HTR-8/SVneo (cell line): ENCODE measurements at places on chromosomes 2 and 18.

GRCh38 chr2:44686561-44686960, 254.9 kb upstream of the SIX3 start:
- DNase-seq = peak; percentile 20

- no peak for DNase-seq
Observed at GRCh38 chr2:60408207-60408606, 145.2 kb downstream of the BCL11A start.

GRCh38 chr18:61579581-61579980, 246.4 kb downstream of the CDH20 start:
- no peak for DNase-seq

GRCh38 chr2:21422050-21422449, 298.3 kb downstream of the TDRD15 start:
- DNase-seq = peak; percentile 29

DNA sequence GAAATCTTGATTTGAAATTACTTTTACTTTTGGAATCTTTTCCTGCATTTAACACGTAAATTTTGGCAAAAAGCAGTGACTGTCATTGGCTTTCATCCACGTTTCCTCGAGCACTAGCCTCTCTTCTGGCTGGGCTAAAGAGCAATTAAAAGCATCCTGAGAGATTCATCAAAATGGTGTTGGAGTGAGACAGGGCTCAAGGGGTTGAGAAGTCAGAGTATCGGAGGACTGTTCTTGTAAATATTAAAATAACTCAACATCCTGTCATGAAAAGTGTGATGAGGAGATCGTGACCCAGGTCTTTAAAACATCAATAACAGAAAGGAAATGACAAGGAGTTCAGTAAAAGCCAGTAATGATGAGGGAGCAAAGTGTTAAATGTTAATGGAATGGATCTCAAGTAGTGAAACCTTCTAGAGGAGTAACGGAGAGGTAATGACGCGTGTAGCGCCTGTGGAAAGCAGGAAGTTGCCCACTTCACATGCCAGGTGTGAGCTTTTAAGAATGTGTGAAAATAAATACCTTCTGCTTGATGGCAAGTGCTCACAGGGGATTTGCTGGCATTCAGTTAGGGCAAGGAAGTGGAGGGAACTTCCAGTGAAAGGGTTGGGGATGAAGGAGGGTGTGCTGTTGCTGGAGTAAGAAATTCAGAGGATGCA, 754.4 kb downstream of the ADCYAP1 start:
- no peak for DNase-seq

- DNase-seq = no peak
Observed at GRCh38 chr2:85619617-85620016, 3.6 kb downstream of the USP39 start.

DNA sequence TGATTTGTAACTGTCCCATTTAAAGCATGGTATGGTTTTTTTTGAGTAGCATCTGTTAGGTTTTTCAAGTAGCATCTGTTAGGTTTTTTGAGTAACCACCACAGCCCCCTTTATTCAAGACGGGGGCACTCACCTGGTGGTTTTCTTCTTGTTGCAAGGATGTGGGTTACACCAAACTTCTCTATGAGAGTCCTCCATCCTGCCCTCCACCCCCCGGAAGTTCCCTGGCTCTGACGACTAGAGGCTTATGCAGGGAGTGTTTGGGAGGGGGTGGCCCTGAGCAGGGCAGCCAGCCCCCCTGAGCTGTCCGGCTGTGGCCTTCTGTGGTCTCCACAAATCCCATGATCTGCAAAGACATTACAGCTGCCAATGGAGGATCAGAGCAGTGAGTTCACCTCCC, 39.3 kb downstream of the MTCL1 start:
- DNase-seq = no peak

- no peak for DNase-seq
Observed at GRCh38 chr2:219951099-219951498, 323.7 kb downstream of the SLC4A3 start.

GRCh38 chr18:9240270-9240669, 94.3 kb upstream of the TWSG1 start:
- no peak for DNase-seq

DNA sequence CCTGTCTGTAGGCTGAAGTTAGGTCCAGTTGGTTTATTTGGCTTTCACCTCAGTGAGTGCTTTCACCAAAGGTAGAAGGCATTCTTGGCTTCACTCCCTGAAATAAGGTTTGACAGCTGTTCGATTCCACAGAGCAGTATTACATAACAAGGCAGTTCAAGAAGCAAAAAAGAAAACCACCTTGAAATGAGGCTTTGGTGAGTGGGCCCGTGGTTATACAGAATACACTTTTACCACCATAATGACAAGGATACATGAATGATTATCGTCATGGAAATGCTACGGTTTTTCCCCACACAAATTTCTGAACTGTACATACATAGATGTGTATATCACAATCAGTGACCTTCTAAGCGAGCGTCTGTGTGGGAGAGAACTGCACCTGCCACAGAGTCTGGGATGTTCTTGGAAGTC, 80.0 kb upstream of the CHRNA1 start:
- no peak for DNase-seq

DNA sequence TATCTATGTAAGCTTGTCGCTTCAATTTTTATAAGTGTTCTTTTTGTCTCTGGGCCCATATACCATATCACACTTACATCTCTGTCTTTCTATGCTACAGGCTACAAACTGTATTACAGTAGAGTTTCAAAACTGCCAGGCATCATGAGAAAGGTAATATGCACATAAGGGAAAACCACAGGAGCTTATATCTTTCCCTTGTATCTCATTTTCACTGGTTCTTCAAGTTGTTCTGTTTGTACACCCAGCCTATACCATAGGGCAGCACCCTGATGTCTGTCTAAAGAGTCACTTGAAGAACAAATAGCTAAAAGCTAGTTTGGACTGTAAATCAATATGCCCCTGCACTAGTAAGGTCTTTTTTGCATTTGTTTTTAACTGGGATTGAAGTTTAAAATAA, 366.7 kb downstream of the FIGN start:
- DNase-seq = no peak

DNA sequence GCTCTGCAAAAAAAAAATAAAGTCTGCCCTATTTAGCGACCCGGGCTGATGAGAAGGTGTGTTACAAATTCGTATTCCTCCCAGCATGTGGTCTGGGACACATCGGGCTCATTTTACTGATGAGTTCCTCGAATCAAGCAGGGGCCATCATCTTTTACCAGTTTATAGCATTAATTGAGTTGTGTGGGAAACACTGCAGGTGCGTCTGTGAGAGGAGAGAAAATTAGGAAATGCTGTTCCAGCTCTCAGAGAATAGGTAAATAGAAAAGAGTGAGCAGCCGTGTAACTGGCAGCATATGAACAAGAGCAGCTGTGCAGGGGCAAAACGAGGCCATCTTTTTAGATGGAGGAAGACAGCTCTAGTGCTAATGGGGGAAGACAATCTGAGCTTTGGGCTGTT, 216.7 kb downstream of the SETBP1 start:
- DNase-seq = no peak

DNA sequence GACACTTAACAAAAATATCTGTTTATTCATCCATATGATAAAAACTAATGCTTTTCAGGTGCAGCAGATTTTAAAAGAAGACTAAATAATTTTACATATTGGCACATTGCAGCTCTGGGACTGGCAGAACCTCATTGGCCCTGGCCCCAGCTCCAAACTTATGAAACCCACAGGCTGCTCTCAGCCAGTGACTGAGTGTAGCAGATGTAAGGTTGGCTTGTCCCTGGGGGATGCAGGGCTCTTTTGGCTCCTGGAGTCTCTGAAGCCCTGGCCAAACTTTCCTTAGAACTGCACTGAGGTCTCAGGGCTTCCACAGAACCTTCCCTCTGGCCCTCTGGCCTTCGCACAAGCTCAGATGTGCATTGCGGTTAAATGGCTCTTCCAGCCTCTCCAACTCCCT, 725.0 kb upstream of the SOX11 start:
- no peak for DNase-seq

- no peak for DNase-seq
Observed at GRCh38 chr2:96074156-96074555, 39.4 kb upstream of the GPAT2 start.

DNA sequence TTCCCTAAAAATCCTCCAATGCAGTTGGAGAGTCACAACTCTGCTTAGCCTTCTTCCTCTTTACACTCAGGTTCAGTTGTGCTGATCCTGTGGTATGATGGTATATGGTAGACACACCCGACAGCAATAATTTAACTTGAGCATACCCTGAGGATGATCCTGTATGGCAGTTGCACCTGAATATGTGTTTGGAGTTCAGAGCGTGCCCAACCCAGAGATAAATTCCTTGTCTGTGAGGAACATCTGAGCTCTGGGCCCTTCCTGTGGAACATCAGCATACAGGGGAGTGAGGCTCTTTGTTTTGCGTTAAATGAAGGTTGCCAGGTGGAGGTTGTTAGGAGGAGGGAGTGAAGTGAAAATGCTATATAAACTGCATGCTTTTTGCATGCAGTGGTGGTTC, 187.7 kb downstream of the MYO3B start:
- DNase-seq = no peak

GRCh38 chr18:22826726-22827125, 106.4 kb upstream of the RBBP8 start:
- no peak for DNase-seq

DNA sequence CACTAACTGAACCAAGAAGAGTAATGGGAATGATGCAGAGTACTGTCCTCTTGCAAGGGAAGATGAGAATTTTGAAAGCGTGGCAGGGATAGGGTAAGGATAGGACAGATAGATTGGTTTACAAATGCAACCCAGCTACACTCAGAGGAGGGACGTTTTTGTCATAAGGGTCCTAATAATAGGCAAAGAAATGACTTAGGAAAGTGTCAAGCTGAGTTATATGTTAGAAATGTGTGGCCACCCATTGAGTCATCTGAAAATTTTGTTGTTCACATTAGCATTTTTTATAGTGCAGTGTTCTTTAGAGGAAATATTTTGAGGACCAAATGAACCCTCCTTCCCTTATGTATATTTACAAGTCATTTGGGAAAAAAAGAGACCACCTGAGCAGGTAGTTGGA, 137.5 kb downstream of the PHLPP1 start:
- DNase-seq = no peak

DNA sequence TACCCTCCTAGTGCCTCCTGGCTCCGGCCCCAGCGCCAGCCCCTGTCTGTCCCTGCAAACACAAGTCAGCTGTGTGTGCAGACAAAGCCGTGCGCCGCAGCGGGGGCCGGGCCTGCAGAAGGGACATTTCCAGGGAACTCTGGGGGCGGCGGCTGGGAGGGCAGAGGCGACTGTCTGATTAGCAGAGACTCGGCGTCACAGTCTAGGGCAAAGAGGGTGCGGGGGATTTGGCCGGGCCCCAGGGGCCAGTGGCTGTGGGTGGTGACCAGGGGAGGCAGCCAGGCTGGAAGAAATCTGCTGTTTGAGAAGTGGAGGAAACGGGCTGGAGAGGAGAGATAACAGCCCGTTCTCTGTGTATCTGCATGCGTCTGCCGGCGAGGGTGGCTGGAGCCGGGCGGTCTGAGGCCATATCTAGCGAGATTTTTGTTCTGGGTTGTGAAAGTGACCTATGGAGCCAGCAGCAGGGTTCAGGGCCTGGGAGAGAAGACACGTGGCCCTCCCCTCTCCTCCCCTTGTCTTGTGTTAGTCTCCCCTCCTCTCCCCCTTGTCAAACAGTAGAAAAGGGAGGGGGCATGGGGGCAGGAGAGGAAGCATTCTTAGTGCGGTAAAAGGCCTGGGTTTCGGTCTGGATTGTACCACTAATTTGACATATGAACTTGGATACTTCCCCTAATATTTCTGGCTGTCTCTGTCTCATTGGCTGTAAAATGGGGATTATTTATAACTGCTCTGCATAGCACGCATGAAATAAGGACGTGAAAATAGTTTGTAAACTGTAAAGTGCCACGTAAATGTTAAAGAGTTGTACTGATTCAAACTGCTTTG, 169.4 kb downstream of the SMAD7 start:
- no peak for DNase-seq

DNA sequence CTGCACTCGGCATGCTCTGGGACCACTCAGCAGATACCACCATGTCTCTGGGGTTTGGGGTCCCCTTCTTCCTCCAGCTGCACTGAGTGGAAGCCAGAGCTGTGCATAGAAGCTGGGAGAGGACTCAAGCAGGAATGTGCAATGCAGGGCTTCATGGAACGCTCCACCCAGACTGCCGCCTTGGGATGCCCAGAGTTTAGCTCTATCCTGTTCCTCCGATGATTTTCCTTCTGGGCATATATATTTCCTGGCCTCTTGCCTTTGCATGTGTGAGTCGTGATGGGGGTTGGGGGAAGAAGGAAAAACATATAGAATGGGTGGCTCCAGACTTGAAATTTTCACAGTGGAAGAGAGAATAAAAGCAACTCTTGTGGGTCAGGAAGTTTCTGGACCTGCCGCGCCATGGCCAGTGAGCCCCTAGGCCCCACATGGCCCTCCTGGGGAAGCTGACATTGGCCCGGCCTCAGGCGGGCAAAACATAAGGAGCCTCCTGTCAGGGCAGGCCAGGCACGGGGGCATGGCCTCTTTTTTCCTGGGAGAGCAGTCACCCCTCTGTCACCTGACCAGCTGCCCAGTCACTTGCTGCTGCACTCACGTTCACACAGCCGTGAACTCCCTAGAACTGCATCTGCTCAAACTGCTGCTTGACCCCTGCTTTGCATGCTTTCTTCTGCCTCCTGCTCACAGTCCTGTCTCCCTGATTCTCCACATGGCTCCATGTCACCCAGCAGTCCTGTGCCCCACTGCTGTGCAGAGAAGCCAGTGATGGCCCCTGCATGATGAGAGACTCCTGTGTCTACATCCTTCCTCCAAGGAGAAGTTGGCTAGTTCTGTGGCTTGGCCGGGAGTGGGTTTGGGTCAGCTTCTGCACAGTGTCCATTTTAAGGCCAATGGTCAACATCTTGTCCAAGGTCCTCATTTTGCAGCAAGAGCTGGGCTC, 197.8 kb downstream of the CTIF start:
- no peak for DNase-seq

DNA sequence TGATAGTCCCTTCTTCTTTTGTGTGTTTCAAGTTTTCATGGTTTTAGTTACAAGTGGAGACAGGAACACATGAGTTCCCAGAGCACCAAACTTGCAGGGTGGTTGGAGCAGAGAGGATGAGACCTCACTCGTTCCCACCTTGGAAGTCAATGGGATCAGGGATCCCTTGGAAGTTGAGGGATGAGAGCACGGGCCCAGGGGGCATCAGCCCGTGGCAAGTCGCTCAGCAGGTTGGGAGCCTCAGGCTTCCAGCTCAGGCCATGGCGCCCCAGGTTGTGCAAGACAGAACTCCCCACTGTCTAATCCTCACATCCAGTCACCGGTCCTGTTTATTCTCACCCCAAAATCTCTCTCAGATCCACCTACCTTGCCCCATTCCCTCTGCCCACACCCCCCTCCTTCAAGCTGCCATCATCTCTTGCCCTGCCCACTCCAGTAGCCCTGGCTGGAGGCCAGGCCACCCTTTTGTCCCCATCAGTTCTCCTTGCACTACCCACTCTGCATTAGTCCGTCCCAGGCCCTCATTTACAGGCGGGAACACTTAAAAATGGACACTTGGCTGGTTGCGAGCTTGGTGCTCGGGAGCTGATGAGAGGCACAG, 37.6 kb upstream of the FOSL2 start:
- DNase-seq = no peak

GRCh38 chr2:205405752-205406151, 276.5 kb upstream of the NRP2 start:
- DNase-seq = peak; percentile 9

GRCh38 chr18:8982416-8983183, 119.9 kb upstream of the NDUFV2 start:
- peak; percentile 54 for DNase-seq
